ENCODE measurements at places on chromosomes 5 and 9.

- no peak for DNase-seq
Observed at GRCh38 chr9:12718482-12719026, 25.4 kb downstream of the TYRP1 start.

DNA sequence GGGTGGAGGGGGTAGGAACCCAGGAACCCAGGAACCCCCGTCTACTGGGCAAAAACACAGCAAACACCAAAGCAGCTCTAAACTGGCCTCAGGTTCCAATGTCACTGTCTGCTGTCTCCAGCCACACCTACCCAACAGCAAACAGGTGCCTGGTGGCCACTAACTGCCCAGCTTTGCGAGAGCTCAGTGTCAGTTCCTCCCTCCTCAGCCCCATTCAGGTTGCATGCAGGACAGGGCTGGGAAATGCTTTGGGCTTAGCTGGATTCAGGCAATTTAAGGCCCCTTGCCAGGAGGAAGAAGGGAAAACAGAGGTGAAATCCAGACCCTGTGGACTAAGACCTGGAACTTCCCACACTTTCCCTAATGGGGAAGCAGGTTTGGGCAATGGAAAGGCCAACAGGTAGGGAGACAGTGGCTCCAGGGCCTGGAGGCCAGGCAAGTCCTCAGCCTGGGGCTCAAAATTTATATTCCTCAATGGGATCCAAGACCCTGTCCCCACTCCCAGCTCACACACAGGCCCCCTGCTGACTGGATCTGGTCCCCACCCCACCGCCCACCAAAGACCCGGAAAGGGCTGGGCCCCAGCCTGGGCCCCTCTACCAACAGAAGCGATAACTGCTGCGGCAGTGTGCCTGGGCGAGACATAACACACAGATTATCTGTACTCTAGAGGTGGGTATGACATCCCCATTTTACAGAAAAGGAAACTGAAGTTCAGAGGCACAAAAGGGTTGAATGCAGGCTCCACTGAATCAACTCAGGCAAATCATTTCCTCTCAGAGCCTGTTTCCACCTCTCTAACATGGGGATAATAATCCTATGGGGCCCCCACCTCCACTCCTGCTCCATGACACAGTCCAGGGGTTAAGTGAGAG is 3.5 kb downstream of the EEIG1 start:
- DNase-seq: no peak

DNA sequence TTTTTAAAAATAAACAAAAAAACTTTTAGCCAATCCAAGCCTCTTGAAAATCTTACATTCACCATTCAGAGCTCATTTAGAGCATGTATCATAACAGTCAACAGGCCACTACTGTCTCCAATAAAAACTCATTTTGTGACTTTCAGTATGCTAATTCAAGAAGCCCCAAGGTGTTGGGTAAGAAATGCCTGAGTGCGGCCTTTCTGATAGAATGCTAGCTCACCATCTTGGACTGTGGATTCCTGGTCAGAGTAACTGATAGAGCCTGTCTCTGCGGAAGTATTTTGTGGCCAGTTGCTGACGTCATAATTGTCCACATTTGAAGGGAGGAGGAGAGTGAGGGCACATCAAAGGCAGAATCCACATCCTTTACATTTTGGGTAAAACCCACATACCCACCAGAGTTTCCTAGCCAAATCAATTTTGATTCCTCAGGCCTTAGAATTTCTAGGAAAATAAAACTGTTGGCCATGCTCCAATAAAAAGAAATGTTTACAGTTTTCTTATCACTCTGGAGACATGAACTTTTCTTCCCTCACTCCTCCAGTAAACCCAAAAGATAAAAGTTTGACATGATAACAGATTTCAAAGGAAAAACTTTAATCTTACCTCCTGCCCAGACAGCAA is 41.1 kb upstream of the ERCC6L2 start:
- DNase-seq: no peak

DNA sequence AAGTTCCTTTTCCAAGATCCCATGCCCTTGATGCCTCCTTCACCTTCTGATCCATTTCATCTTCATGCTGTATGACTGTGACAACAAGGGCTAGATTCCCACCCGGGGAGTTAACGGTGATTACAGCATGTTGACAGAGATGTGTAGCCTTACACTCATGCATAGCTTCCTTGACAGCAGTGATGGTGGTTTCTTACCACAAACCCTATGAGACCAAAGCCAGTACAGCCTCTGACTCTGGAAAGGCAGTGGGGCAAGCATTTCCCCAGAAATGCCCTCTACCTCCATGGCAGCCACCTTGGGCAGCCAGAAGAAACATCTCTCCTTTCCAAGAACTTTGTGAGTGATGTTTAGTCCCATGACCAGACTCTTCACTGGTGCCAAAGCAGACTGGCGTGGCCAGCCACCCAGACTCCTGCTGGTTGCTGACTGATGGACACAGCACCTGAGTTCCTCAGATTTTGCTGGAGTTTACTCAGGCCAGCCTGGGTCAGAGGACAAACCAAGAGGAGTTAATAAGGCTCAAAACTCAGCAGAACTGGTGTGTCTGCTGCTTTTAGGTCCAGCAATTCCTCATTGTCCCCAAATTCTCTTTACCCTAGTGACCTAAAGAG is 199.7 kb upstream of the SLC27A6 start:
- DNase-seq: no peak

DNA sequence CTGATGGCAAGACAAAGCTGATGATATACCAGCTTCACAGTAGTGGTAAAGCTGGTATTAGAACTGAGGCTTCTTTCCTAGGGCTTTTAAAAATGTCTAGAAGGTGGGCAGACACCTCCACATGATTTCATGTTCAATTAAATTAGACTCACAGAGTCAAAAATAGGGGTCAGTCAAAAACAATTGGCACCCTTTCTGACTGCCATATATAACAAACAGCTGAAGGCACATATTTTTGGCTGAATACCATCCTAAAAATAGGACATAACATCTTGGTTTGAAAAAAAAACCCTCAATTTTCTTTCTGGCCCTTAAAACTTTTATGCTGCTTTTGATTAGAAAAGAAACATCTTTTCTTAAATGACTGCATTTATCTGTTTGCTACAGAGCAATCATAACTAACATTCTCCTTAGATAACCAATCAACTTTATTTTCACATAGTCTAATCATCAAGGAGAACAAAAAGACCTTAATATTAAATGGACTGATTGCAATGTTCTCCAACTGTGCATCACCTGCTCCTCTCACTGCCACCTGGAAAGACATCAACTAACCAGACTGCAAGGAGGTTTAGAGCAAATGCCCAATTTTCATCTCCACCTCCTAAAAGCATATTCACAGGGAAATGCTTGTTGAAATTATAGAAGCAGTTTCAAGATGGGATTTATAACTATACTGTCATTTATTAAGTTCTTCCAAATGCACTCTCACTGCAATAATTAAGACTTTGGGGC is 3.2 kb downstream of the SGTB start:
- no peak for DNase-seq

DNA sequence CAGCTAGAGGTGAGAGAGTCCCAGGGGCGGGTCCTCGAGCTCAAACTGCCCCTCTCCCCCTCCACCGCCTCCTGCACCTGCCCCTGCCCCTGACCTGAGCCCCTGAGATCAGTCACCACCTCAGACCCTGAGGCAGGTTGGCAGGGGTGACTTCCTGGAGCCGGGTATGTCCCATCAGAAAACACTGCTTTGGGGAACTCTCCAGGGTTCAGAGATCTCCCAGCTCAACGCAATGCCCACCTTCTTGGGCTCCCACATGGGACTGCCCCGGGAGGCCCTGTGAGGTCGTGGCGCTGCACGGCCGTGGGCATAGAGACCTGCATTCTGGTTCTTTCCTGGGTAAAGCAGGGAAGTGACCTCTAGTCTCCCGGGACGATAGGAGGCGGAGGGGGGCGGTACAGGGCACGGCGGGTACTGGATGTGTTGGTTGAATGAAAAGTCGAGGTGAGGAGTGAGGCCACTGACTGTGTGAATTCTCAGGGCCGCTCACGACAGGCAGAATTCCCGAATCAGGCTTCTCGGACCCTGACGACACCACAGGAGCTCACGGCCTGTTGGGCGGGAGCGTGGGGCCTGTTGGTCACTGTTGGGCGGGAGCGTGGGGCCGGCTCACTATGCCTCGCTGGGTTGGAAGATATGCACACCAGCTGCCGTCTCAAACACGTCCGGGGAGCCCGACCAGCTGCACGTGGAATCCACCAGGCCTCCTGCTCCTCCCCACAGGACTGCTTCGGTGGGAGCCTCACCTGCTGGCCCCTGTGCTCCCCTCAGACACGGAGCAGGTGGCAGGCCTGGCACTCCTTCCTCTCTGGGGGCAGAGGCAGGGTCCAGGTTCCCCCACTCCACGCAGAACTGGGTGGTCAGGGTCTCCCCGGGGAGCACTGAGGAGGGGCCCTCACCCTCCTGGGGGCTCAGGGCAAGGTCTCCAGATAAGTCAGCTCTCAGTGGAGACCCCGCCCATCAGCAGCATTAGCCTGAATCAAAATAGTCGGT is 178.0 kb upstream of the PPP1R26 start:
- DNase-seq: no peak

GRCh38 chr9:126147186-126147935 is 179.3 kb upstream of the MVB12B start:
- DNase-seq: no peak

- no peak for DNase-seq
Observed at GRCh38 chr5:81901586-81901985, 70.2 kb upstream of the ATG10 start.

DNA sequence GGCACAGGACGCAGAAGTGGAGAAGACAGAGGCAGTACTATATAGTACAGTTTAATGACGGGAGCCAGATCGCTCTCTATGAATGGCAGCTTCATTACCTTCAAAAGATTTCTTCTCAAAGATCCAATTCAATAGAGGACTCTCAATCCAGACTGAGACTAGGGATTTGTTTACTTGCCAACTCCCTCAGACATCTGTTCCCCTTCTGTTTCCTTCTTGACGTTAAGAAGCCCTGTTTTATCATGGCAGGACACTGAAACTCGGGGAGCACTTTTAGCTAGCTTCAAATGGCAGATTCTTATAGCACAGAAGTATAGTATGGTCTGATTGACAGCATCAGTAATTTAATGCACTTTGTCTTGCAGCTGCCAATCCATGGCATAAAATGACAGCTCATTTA is 747.3 kb upstream of the C9orf72 start:
- DNase-seq: no peak

DNA sequence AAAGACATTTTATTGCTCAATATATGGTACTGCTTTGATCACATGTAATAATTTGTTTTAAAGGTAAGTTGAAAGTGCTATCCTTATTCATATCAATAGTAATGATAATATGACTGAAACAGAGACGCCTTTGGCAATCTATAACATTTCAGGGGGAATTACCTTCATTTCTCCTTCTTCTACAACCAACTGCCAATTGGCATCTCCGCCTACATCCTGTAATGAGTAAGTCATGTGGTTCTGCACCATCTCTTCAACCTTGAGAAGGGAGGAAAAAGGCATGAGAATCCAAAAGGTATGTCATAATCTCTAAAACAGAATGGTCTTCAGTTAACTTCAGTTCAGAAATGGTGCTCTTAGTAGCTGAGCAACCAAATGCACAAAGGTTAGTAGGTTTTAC is 52.4 kb downstream of the HMGCR start:
- no peak for DNase-seq

GRCh38 chr9:89036891-89037290 is 45.6 kb downstream of the S1PR3 start:
- DNase-seq: no peak

GRCh38 chr5:144711172-144711571 is 540.5 kb downstream of the KCTD16 start:
- DNase-seq: no peak

DNA sequence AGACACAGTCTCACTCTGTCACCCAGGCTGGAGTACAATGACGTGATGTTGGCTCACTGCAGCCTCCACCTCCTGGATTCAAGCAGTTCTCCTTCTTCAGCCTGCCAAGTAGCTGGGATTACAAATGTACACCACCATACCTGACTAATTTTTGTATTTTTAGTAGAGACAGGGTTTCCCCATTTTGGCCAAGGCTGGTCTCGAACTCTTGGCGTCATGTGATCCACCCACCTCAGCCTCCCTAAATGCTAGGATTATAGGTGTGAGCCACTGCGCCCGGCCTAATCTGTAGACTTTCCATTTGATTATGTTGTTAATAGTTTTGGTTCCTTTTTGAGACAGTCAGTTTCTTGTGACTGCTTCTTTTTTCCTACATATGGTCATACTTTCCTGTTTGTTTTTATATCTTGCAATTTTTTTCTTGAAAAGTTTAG is 31.0 kb downstream of the MTREX start:
- DNase-seq: no peak

- DNase-seq: no peak
Observed at GRCh38 chr5:136053336-136054141, 24.8 kb downstream of the TGFBI start.

DNA sequence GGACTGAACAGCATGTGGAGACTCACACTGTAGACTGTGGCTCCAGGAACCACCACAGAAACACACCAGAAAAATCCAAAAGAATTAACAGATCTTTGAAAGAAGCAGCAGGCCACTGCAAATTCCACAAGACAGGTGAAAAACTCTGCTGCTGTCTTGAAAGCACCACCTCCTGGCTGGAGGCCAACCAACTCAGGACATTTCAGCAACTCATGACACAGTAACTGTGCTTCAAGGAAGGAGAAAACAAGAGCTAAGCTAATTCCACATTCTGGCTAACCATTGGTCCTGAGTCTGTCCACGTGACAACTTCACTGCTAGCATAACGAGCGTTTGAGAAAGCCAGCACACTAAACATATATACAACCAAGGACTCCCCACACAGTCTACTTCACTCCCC is 625.1 kb downstream of the PRELID2 start:
- DNase-seq: no peak

DNA sequence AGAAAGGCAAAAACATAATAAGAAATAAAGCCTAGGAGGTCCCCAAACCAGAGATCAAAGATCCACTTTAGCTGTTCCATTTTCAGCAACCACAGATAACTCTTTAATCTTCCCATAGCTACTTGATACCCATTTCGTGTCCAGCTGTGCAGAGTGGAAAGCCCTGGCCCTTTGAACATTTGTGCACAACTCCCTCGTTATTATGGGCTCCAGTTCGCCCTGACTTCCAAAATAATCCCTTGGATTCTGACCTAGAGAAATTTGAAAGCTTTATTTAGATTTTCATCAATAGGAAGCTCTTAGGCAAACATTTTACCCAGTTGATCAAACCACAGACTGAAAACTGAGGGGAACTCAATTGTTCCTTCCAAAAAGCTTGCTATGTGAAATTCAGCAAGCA is 4.8 kb downstream of the MYOT start:
- no peak for DNase-seq

GRCh38 chr9:4842734-4843133 is 50.0 kb downstream of the RCL1 start:
- DNase-seq: no peak

DNA sequence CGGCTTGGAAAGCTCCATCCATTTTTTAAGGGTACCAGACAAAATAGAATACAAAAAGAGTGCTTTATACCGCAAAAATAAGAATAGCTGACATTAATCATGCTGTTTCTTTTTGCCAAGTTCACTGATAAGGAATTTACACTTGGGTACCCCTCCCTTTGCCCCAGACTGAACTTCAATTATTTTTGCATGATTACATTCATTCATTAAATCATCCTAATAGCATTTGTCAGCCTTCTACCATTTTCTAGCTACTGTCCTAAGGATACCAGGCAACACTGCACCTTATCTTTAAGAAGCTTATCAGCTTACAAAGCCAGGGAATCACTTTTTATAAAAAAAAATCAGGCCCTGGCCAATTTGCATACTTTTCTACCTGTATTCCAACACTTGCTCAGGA is 48.4 kb downstream of the YIPF5 start:
- no peak for DNase-seq

GRCh38 chr5:126339215-126339805 is 83.9 kb upstream of the GRAMD2B start:
- peak; percentile 50 for DNase-seq

All from NCI-H1436 (cell line).